ENCODE measurements at places on chromosomes 3 and 15.

GRCh38 chr15:101615414-101615985 lies 36.7 kb downstream of the TM2D3 start:
- DNase-seq, result no peak

DNA sequence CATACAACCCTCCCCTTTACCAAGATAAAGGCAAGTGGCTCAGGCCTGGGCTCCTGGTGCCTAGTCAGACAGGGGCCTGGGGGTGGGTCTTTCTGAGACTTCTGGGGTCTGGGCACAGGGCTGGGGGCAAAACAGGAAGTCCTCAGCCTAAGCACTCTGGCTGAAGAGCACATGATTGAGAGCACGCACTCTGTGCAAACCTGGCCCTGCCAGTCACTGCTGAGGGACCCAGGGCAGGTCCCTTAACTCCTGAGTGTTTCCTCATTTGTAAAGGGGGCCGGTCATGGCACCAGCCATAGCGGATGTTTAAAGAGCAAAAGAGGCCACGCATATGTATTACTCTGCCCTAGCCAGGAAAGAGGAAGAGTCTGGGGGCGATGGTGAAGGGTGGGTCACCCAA lies 16.0 kb downstream of the TKT start:
- DNase-seq, result no peak

DNA sequence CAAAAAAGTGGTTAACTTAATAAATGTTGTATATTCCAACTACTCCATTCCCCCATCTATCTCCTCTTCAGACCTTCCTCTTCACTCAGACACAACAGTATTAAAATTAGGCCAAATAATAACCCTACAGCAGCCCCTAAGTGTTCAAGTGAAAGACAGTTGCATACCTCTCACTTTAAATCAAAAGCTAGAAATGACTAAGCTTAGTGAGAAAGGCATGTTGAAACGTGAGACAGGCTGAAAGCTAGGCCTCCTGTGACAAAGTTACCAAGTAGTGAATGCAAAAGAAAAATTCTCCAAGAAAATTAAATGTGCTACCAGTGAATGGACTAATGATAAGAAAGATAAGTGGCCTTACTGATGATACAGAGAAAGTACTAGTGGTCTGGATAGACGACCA lies 71.7 kb downstream of the ANKRD28 start:
- peak; percentile 5 for DNase-seq

- no peak for DNase-seq
Measured at GRCh38 chr15:70274255-70274880, 176.7 kb upstream of the TLE3 start.

DNA sequence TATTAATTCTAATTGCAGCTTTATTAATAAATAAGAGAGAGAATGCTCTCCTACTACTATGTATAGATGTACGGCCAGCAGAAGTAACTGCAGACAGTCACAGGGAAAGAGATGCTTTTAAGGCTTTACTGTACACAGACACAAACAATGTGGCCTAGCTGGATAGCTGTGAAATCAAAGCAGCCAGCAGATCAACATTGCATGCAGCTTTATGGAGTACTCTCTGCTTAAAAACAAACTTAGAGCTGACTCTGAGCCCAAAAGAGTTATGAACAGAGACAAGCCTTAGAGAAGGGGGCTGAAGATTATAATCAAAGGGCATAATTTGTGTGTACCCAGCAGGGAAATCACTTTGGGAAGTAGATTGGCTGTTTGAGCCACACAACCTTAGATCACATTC lies 47.2 kb downstream of the CADM2 start:
- no peak for DNase-seq

- DNase-seq, result peak; percentile 43
Measured at GRCh38 chr3:58116161-58116955, 94.4 kb downstream of the DNASE1L3 start.

DNA sequence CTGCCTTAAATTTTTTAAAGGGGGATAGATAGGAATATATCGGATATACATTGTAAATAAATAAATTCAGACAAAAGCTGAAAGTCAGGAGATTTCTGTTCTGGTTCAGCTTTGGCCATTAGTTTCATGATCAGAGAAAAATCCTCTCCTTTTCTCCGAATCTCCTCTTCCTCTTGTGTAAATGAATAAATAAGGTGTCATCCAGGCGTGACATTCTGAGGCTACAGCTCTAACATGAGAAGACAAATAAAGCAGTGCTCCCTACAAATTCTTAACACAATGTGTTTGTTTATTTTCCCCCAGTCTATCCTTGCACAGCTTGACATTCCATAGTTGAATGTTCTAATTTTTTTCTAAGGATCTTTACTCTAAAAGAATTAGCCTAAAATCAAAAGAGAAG lies 9.4 kb upstream of the MB21D2 start:
- DNase-seq, result no peak

DNA sequence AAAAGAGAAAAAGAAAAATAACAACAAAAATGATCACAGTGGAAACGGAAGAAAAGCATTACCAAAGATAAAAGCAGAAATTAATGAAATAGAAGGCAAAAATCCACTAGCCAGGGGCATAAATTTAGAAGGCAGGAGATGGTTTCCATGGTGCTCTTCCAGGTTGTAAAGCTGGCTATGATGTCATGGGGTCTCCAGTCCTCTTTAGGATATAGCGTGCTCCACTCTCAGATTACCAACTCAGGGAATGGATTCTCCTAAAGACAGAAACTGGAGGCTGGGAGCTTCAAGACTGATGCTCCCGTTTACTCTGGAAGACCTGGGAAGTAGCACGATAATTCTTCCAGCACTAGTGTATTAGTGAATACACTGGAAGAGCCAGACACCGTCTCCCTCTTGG lies 10.9 kb upstream of the ULK4 start:
- DNase-seq, result no peak

DNA sequence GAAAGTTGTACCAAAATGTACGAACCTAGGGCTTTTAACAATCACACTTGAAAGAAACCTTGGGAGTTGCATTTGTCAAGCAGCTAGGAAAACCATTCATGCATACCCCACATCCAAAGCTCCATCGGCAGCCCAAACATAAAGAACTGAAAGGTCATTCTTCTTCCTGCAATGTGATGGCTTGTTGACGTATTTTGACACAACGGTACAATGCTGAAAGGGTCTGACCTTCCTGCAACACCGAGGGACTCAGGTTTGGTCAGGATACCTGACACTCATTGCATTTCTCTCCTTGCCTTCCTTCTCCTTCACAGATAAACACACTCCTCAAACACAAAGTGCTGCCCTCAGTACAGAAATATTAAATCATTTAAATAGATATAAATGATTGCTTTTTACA lies 145.5 kb downstream of the CDIN1 start:
- DNase-seq, result no peak

- no peak for DNase-seq
Measured at GRCh38 chr15:74400915-74401757, 32.6 kb downstream of the SEMA7A start.

GRCh38 chr3:174423936-174424335 lies 435.2 kb upstream of the NAALADL2 start:
- no peak for DNase-seq

GRCh38 chr3:167675848-167676247 lies 22.1 kb upstream of the WDR49 start:
- DNase-seq, result no peak

DNA sequence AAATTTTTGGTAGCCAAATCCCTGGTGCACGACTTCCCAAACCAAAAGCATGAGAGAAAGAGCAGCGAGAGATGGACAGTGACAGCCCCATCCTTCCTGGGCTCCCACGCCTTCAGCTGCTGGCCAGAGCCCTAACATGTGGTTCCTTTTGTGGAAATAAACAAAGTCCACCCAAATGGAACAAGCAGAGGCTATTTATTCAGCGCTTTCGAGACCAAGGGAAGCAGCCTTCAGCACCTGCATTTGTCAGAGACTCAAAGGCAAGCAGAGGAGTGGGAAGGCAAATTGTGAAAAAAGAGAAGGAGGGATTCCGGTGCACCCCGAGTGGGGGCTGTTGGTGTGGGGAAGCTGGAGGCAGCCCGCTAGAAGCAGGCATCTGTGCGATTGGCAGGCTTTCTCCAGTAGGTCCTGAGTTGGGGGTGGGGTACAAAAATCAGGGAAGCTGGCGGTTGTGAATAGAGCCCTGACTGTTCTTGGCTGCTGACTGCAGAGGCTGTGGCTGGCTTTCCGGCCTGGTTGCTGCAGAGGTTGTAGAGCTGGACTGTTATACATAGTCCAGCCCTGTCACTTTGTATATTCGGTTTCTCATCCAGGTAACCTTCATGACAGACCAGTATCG lies 427.2 kb downstream of the OCA2 start:
- no peak for DNase-seq

GRCh38 chr3:169146866-169147237 lies 516.7 kb downstream of the MECOM start:
- no peak for DNase-seq

DNA sequence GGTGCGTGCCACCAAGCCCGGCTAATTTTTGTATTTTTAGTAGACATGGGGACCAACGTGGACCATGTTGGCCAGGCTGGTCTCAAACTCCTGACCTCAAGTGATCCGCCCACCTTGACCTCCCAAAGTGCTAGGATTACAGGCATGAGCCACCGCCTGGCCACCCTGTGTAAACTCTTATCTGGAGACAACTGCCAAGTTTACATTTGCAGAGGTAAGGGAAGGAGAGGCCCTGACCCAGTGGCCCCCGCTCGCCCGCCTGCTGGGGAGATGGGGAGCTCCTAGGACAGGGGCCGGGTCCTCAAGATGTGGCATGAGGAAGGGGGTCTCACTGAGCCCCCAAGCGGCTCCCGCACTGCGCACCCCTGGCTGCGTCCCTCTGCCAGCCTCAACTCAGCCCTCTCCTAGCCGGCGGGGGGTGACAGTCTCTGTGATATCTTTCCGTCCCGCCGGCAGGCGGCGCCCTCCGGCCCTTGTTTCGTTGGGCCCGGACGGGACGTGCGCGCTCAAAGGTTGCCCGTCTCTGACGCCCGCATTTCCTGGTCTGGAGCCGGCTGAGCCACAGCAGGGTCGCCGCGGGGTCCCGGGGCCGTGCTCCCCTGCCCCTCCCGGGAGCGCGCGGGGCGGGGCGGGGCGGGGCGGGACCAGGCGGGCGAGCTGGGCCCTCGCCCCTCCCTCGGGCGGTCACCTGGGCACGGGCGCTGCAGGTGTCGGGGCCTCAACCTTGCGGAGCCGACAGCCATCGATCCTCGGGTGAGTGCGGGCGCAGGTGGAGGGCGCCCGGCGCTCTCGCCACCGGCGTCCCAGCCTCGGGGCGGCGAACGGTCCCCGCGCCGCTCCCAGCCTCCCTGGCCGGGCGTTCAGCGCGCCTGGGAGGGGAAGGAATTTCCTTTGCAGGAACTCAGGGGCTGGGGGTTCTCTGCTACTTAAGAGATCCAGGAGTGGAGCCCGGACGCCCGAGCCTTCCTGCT lies at the start of gene GPR160:
TSS of gene GPR160 (plus strand) at position 533 of the 971 bp plus-strand sequence. CDS start 45,978 bp downstream, outside the sequence.
- peak; percentile 71 for DNase-seq

DNA sequence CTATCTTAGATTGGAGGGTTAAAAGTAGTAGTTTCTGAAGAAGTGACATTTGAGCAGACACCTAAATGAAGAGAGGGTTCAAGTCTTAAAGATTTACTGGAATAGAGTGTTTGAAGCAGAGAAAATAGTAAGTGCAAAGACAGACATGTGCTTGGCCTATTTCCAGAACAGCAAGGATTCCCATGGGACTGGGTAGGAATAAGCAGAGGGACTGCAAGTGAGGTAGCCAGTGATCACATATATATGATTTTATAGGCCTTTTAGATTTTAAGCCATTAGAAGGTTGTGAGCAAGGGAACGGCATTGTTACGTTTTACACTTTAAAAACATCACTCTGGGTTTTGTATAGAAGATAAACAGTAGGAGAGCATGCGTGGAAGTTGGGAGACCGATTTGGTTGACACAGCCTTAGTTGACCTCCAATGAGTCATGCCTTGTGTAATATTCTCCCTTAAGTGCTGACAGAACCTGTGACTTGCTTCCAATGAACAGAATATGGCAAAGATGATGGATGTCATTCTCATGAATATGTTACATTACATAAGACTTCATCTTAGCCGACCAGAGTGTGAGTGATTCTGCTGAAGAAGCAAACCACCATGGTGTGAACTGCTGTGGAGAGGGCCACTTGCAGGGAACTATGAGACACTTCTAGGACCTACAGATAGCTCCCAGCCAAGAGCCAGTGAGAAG lies 37.1 kb upstream of the SLC4A7 start:
- DNase-seq, result no peak

DNA sequence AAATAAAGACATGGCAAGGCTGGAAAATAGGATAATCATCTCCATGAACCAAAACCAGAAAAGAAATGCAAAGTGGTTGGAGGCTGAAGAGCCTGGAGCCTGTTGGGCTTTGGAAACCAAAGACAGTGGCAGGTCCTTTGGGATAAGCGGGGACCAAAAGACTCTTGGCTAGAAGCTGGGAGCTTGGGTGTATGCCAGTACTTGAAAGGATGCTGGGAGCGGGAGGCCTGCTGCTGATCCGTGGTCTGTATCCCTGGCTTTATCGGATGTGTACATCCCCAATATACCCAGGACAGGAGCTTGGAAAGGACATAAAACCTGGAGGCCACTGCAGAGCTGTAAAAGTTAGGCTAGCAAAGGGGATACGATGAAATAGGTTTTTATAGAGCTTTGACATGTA lies 1.3 kb upstream of the CHRNB4 start:
- DNase-seq, result no peak

DNA sequence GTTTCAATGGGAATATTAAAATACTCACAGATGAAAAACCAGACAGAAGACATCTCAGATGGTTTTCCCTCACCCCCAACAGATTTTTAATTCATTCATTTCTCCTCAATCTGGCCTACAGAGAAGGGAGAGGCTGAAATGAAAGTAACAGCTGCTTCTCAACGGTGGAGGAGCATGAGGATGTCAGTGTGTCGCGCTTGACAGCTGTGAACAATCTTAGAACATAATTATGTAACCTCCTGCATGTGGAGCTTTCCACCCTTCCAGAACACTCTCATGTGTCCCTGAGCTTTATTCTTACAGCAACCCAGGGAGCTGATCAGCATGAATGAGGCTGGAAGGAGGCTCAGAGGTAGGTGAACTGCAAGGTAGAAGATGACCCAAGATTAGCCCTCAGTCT lies 52.7 kb downstream of the MB21D2 start:
- DNase-seq, result no peak

GRCh38 chr15:89307046-89307587 lies 27.5 kb downstream of the POLG start:
- no peak for DNase-seq

Data from GM12891 (cell line).